ENCODE measurements at places on chromosomes 4 and X.

- DNase-seq, result no peak
These were observed 85.8 kb upstream of the RPS6KA3 start for GRCh38 chrX:20352504-20352903.

DNA sequence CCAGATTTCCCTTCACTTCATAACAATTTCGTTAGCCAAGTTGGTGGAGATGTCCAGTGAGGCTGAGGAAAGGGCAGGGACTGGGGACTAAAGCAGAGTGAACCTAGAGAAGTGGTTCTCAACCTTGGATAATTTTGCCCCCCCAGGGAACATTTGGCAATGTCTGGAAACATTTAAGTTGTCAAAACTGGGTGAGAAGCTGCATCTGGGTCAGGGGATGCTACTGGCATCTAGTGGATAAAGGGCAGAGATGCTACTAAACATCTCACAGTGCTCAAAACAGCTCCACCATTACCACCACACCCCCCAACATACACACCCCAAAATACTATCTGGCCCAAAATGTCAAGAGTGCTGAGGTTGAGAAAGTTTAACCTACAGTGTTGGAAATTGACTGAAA lies 32.0 kb upstream of the FGF16 start:
- no peak for DNase-seq

- DNase-seq, result peak; percentile 61
These were observed at the start of gene RBMX2 for GRCh38 chrX:130401415-130402207. Gene RBMX2, plus strand, starts transcription at chrX:130401987. Its CDS starts 46 bp downstream, at chrX:130402033.

DNA sequence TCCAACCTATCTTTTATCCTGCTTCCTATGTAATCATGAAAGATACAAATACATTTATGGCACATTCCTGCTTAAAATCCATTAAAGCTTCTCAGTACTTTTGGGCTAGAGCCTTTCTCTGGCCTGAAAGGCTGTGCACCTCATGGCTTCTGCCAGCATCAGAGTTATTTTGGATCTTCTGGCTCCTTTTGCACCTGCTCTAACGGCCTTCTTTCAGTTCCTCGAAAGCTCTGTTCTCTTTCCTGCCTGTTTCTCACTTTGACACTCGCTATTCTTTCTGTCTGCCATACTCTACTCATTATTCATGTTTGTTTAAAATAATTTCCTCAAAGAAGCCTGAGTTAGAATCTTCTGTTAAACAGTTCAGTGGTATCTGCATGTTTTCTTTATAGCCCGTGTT lies 86.0 kb downstream of the LRP2BP start:
- DNase-seq, result no peak

- peak; percentile 3 for DNase-seq
These were observed 25.5 kb downstream of the GPAT3 start for GRCh38 chr4:83561381-83561780.

GRCh38 chr4:119116925-119117900 lies 18.4 kb upstream of the MYOZ2 start:
- DNase-seq, result no peak

GRCh38 chr4:7244331-7244665 lies 52.0 kb downstream of the SORCS2 start:
- DNase-seq, result no peak

- DNase-seq, result peak; percentile 8
These were observed 538 bp downstream of the SCML2 start for GRCh38 chrX:18353931-18354368.

GRCh38 chr4:144903953-144904711 lies 193.9 kb downstream of the ANAPC10 start:
- DNase-seq, result no peak

DNA sequence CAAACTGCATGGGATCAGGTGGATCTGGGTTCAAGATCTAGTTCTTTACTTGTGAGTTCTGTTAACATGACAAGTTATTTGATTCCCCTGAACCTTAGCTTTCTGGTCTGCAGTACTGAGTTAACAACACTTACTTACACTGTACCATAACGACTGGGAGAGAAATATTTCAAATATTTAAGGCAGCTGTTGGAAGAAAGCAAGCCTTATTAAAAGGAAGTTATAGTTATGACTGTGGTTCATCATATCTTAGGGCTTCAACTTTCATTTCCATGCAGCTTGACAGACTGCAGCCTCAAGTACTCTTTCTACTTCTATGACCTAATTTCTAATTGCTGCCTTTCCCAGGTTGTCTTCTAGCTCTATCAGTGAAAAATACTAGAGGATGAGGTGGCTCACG lies 40.0 kb upstream of the PDGFRA start:
- DNase-seq, result no peak

- DNase-seq, result no peak
These were observed 140.0 kb upstream of the MSX1 start for GRCh38 chr4:4719436-4719835.

GRCh38 chr4:65983061-65983460 lies 312.8 kb upstream of the EPHA5 start:
- no peak for DNase-seq

DNA sequence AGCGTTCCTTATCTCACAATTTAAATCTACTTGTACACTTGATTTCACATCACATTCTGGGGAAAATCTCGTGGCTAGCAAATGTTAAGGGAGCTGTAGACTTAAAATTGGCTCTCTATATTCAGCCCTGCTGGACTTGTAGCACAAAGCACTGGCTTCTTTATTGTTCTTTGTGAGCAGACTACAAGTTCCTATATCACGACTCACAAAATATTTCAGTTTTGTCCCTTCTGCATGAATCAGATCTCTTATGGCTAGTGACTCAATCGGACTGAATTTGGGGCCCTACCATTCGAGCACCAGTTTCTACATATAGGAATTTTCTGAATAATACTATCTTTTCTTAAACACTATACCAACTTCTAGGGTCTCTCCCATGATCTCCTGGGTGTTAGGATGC lies 390.1 kb downstream of the ADAM29 start:
- DNase-seq, result no peak

DNA sequence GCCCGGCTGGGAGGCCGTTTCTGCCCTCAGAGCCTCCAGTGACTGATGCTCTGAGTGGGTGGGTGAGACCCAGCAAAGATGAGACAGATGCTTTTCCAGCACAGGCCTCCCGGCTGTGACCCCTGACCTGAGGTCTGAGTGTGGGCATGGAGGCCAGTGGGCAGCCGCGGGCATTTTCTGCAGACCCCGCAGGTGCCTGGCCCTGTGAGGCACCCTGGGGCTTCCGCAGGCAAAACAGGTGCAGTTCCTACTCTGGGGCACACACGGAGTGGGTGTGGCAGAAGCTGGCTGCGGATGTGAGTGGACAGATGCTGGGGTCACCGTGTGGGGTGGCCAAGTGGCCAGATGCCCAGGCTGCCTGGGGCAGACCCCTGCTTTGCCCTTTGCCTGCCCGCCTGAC lies 14.8 kb downstream of the HTRA3 start:
- DNase-seq, result no peak

GRCh38 chr4:72424006-72424405 lies 145.0 kb downstream of the ADAMTS3 start:
- no peak for DNase-seq

DNA sequence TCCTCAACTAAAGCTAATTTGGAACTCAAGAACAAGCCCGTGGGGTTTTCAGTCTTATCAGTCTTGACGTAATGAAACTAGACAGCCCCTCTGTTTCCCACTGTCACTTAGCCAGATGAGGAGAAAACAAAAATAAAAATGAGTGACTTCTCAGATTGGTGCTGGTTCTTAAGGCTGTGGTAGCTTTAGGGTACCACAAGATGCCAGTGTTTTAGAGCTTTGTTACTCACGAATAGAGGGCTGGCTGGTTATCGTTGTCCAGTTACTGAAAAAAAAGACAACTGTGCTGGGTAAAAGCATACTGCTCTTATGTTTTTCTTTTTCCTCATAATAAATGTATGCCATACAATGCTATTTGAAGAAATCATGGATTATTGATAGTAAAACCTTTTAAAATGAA lies 796.7 kb downstream of the RAPGEF2 start:
- no peak for DNase-seq

- DNase-seq, result no peak
These were observed at the start of gene CYSLTR1 for GRCh38 chrX:78327370-78328086. Gene CYSLTR1, minus strand, starts transcription at chrX:78327611. Its CDS starts 53,865 bp downstream, at chrX:78273746.

GRCh38 chr4:77665381-77666069 lies 59.9 kb downstream of the CXCL13 start:
- DNase-seq, result no peak

DNA sequence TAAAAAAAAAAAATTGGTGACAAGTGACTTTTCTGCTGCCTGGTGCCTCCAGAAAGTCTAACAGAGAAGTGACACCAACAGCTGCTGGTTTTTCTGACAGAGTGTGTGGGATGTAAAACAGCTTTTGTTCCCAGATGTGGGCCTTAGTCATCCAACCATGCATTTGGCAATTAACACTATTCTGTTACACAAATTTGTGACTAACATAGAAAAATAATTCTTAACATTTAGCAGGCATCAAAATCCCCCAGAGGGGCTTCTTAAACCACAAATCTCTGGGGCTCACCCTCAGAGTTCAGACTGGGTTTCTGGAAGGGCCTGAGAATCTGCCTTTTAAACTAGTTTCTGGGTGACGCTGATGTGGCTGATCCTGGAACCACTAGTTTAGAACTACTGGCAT lies 100.5 kb upstream of the PCDH7 start:
- no peak for DNase-seq

GRCh38 chr4:15003401-15003890 lies 1.2 kb downstream of the CPEB2 start:
- peak; percentile 60 for DNase-seq

DNA sequence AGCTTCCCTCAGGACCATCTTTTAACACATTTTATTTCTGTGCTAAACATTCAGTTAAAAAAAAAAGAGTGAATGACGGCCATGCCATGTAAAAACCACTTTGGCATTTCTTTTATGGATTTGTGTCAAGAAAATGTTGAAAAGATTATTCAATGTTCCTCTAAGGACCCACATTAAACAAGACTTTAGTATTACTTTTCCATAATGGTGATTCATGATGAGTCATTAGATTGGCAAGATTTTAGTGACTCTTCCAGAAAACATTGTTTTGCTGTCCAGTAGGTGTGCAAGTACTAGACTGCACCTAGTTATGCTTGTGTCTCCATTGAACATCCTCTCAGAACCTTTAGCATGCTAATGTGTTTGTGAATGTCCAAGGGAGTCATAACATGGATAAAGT lies 748.6 kb downstream of the STPG2 start:
- DNase-seq, result no peak

- DNase-seq, result no peak
These were observed 14.3 kb downstream of the ZRSR2 start for GRCh38 chrX:15804563-15804962.

- DNase-seq, result no peak
These were observed 26.0 kb downstream of the ARL13A start for GRCh38 chrX:100995469-100995868.

DNA sequence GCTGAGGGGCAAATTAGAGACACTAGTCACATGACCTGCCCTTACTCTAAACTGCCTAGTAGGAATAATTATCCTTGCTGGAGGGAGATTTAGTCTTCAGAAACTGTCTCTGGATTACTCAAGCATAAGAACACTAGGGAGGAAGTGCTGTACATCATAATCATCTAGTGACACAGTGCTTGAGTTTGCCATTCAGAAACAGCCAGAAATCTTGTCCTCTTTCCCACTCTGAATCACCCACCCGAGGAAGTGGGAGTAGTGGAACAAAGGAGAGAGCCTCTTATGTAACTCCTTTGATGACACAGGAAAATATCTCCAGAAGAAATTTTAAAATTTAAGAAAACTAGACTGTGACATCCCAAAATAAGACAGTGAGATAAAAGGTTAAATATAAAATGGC lies 69.3 kb upstream of the PCDH19 start:
- DNase-seq, result no peak

GRCh38 chrX:40056420-40056819 lies 41.3 kb downstream of the BCOR start:
- no peak for DNase-seq

- peak; percentile 23 for DNase-seq
These were observed 2.3 kb upstream of the SOWAHD start for GRCh38 chrX:119755981-119756533.

Measured in stimulated activated CD4-positive, alpha-beta T cell treated with anti-CD3 and anti-CD28 coated beads, Interleukin-1b, Interleukin-23, amount 100 ng/mL, for 4 hours (primary cell).